ENCODE measurements at places on chromosomes 11 and 22.

GRCh38 chr22:19896665-19897355, 42.1 kb upstream of the GNB1L start:
- no peak for DNase-seq

DNA sequence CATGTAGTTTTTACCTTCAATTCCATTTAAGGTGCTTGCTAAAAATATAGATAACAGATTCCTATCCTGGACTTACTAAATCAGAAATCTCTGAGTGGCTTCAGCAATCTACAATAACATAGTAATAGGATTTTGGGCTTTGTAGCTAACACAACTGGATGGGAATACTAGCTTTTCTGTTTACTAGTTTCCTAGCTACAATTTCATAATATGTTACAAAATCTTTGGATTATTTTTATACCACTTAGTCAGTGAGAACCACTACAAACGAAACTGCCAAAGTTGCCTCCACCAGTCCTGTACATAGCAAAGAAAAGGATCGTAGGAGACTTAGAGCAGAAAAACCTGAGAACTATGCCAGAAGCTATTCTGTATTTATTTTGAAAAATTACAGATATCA, 87.7 kb upstream of the ANO3 start:
- DNase-seq, result no peak

- no peak for DNase-seq
Measured at GRCh38 chr11:69911310-69912160, 92.3 kb upstream of the FGF3 start.

GRCh38 chr11:63551091-63551888, 11.9 kb downstream of the PLAAT2 start:
- DNase-seq, result no peak

DNA sequence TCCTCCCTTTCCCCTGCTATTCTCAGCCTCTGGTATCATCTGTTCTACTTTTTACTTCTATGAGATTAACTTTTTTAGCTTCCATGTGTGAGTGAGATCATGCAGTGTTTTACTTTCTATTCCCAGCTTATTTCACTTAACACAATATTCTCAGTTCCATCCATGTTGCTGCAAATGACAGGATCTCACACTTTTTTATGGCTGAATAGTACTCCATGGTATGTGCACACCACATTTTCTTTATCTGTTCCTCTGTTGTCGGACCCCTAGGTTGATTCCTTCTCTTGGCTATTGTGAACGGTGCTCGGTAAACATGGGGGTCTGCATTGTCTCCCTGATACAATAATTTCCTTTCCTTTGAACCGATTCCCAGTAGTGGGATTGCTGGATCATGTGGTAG, 81.0 kb upstream of the RAB1B start:
- no peak for DNase-seq

DNA sequence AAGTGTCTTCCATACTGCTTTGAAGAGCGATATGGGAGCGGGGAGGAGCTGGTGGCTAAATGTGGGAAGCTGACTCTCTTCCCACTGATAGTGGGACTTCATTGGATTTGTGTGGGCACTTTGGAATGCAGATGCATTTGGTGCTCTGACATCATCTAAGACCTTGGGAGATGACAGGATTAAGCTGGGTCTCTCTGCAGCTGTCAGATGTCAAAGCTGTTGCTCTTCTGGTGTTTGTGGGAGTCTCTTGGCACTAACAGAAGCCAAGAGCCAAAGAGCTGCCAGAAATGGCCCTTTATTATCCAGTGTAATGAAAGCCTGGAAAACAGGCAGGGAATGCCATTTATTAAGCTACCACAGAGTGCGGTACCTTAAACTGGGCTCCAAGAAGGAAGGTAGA, 20.6 kb downstream of the GRAMD1B start:
- DNase-seq, result no peak

DNA sequence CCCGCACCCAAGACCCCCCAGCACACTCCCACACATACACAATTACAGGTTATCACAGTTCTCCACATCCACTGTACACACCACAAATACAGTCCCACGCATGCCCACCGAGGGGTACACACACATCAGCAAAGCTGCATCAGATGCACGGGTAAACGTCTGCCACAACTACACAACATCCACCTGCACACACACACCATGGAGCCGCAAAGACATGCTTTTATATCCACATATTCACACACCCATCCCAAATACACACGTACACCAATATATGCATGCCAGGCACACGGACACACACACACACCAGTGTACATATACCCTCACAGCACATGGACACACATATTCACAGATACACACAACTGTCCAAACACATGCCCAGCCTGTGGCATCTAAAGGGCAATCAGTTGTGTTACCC, 5.4 kb upstream of the KCNJ4 start:
- no peak for DNase-seq

GRCh38 chr11:112176077-112176476, 765 bp downstream of the BCO2 start:
- no peak for DNase-seq

GRCh38 chr22:23888615-23889401, 5.4 kb upstream of the MIF start:
- DNase-seq, result no peak

DNA sequence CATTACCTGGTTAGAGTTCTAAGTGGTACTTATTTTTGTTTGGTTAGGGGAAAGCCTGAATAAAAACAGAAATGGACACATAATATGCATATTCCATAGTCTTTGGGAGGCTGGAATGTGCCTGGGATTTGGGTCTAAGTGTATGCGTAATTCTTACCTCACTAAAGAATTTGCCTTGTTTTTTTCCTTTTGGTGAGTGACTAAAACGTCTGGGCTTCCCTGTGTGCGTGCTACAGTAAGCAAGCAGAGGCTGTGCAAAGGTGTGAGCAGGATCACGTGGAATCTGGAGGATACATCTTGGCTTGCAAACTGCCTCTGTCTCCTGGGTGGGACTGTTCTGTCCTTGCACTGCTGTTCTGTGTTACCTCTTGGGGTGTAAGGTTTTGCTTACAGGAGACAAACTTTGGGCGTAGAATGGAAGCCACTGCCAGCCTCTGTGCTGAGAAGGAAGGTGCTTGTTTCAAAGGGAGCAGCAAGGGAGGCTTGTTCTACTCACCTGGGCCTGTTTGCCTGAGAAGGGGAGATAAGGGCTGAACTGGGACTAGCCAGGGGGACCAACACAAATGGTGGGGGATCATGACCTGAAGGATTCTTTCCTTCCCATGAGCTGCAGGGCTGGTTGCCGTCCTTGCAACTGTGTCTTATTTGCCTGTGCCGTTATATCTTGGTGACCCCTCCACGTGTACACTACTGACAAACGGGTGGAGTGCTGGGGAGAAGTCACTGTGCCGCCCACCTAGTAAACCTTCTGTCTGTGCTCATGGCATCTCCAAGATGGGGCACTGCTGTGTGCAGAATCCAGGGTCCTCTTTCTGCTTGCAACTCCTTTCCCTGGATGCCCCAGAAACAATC, 4.5 kb downstream of the NEAT1 start:
- no peak for DNase-seq

DNA sequence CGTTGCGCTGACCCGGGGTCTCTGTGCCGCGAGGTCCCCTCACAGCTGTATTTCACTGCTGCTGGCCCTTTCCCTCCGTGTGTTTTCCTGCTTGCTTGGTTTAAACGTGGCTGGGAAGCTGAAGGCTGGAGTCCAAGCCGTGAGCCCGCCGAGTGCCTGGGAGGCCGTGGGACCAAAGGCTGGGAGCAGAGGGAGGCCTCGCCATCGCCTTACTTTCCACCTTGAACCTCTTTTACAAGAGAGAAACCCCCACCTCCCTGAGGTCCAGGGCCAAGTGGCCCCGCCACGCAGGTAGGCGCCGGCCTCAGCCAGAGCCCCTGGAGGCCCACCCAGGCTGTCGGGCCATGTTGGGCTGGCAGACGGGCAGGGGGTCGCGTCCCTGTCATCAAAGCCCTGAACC, 411.6 kb downstream of the TBC1D22A start:
- no peak for DNase-seq

DNA sequence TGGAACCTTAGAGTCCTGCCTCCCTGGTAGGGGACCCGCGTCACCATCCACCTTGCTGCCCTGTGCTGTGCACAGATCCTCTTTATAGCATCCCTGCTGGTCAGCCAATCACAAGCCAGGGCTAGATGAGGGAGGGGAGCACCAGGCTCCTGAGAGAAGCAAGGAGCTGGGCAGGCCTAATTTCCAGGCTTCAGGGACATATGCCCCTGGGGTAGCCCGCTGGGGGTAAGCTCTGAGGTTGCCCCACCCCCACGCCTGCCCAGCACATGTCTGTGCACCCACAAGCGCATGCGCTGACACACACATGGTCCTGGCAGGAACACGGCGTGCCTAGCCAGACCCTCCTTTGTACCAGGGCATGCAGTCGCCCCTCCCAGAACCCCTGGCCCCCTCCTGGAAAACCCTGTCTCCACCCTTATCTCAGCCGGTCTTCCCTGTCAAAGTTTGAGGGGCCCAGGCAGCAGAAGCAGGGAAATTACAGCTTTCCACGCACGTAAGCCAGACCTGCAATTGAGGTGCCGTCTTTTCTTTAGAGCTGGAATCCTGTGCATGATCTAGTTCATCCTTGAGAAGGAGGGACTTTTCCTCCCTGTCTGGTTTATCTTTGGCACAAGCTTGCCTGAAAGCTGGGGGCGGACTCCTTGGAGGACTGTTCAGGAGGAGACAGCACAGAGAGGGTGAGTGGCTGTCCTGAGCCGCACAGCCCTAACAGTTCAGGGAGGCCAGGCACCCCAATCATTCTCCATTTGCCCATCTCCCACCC, 2.1 kb downstream of the SSTR3 start:
- DNase-seq, result no peak

GRCh38 chr11:62817129-62817528, 11.9 kb upstream of the NXF1 start:
- DNase-seq, result no peak

GRCh38 chr11:133815636-133816035, 29.7 kb downstream of the SPATA19 start:
- DNase-seq, result no peak

DNA sequence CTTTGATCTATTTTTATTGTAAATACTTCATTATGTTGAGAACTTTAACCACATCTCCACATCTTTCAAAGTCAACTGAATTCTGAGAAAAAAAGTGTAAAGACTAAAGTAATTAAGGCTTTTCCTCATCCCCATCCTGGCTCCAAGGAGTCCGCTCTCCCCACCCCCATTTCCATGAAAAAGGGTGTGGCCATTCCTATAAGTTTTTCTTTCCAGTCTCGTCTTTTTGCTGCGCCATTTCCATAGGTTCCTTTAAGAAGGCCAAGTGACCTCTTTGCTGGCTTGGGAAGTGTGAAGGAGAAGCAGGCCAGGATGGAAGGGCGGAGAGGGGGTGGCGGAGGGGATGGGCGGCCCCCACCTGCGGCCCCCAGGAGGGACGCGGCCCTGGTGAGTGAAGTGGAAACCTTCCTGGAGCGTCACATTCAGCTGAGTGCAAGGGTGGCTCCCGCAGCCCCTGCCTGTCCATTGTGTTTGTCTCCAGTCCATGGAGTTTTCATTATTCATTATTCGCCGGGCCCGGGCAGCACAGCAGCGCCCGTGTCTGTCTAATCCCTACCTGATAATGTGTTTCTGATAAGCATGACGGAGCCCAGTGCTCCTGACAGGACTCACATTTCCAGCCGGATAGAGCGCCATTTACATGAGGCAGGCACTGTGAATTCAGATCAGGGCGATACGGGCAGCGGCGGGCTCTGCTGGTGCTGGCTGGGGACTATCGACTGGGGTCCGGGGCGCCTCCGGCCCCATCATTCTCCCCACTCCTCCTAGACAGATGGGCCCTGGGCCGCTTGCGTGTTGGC, 739.8 kb downstream of the OPCML start:
- DNase-seq, result no peak

- no peak for DNase-seq
Measured at GRCh38 chr22:33325232-33326004, 267.2 kb upstream of the SYN3 start.

GRCh38 chr11:114280696-114281095, 15.5 kb upstream of the NNMT start:
- peak; percentile 9 for DNase-seq

- DNase-seq, result no peak
Measured at GRCh38 chr11:88115828-88116755, 59.2 kb downstream of the RAB38 start.
